Stimulated activated CD4-positive, alpha-beta T cell treated with anti-CD3 and anti-CD28 coated beads, Interleukin-4, amount 100 ng/mL, for 24 hours (primary cell): ENCODE measurements at places on chromosomes 1 and 21.

- DNase-seq: no peak
These were observed 19.9 kb upstream of the UBE2U start for GRCh38 chr1:64183395-64184002.

GRCh38 chr21:35399706-35400105, 350.6 kb upstream of the RUNX1 start:
- DNase-seq: no peak

DNA sequence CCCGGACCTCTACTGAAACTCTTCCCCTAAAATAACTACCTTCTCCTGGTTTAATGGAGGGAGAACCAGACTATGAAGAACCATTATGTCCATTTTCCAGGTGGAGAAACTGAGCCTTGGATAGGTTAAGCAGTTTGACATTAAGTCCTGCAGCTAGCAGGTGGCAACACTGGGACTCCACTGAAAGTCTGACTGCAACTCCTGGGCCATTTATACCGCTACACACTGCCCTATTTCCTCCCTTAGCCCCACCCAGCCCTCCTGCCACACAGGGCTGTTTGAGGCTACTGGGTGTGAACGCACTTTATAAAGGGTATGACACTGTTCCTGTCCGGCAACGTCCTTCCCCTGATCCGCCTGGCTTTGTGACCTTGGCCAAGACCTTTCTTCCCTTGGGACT, 511 bp upstream of the INPP5B start:
- no peak for DNase-seq

DNA sequence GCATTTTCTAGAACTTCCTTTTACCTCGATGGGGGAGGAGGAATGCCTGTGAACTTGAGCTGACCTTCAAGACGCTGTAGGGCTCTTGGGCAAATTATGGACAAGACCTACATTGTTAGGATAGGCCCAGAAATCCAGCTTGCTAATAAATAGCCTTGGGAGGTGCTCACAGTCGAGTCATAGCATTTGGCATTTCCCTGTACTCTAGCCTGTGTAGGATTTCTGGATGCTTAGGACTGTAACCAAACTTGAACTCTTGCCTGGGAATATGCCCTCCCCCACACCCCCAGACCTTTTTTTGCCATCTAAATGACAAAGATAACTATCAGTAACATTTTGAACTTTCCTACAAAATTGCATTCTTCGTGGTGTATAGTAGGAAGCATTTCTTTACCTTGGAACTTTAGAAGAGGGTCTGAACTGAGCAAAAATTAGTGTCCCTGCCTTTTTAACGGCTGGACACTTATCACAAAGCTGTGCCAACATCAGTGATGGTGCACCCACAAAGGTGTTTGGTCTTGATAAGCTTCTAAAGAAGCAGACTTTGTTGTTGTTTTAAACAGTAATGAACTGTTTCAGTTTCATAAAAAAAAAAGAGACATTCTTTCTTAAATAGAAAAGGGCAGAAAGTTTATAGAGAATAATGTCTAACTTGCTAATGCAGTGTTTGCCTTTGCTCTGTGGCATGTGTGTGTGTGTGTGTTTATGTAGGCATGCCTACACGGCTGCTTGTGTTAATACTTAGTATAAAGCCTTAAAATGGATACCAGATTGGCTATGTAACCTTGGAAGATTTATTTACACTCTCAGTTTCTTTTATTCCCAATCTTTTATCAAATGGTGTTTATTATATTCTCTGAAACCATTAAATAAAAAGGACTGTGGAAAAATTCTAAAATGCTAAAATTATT, 88.2 kb downstream of the NFIA start:
- DNase-seq: no peak

DNA sequence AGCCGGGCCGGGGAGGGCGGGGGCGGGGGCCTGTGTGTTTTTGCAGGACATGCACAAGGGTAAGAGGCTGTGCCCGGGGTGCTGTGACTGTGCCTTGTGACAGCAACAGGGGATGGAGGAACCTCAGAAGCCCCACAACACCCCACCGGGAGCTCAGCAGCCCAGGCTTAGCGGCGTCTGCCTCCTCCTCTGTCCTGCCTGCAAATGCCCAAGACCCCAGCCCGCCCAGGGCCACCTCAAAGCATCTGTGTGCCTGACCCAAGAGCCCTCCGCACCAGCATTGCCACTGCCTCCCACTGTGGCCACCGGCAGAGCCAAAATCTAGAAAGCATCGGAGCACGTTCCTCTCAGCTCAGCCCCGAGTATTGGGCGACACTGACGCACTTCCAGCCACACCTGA, 2.7 kb upstream of the ACTRT2 start:
- no peak for DNase-seq
